ENCODE measurements at places on chromosomes 1 and 21.

DNA sequence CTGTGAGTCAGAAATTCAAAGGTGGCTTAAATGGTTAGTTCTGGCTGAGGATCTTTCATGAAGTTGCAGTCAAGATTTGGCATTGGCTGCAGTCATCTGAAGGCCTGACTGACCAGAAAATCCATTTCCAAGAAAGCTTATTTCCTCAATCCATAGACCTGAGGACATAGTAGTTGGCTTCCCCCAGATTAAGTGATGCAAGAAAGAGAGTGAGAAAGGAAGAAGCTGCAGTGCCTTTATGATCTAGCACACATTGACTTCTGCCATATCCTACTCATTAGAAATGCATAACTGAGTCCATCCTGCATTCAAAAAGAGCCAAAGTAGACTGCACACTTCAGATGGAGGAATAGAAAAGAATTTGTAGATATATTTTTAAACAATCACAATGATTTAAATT is 222.6 kb downstream of the COL24A1 start:
- no peak for DNase-seq

DNA sequence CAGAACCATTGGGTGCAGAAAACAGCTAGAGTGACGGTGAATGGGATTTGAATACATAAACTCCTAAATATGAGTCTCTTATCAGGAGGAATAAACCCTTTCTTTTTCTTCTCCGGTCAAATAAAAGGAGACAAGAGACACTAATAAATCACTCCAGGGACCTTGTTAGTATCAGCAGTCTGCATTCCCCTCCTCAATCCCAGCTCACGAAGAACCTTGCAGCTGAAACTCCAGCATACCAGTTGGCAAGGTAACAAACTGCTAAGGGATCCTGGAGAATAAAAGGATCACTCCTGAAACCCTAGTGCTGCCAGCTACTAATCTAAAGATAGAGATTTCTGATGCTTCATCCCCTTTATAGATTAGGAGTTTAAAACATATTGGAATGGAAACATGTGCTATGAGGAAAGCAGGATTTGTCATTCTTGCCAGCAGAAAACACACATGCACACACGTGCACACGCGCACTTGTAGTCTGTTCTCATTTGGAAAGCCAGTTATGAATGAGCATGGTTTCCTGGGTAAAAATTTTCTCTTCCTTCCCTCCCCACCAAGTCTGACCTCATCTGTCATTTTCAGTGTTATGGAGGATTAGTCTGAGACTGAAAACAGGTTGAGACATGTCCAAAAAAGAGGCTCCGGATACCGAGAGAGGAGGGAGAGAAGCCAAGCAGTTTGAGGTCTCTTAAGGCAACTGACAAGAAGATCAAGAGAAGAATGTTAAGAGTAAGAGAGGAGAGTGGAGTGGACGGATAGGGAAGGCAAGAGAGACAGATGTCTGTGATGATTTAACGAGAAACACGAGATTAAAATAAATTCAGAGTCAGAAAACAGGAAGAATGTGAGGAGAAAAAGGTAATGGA is 10.9 kb downstream of the IER5 start:
- no peak for DNase-seq

- DNase-seq, result no peak
Measured at GRCh38 chr1:153929981-153930948, 7.5 kb upstream of the GATAD2B start.

DNA sequence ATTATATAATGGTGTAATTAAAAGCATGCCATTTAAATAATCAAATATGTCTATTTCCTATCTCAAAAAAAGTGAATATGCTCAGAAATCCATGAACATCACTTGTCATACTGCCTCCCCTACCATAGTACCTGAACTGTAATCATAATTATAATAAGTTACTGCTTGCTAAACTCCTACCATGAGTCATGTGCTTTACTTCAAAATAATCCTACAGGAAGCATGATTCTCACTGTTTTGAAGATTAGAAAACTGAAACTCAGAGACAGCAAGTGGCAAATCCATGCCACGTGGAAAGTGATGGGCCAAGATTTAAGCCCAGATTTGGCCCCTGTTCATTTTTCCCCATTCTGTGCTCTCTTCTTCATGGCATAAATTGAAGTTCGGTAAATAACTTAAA is 5.2 kb downstream of the LRRC7 start:
- no peak for DNase-seq

DNA sequence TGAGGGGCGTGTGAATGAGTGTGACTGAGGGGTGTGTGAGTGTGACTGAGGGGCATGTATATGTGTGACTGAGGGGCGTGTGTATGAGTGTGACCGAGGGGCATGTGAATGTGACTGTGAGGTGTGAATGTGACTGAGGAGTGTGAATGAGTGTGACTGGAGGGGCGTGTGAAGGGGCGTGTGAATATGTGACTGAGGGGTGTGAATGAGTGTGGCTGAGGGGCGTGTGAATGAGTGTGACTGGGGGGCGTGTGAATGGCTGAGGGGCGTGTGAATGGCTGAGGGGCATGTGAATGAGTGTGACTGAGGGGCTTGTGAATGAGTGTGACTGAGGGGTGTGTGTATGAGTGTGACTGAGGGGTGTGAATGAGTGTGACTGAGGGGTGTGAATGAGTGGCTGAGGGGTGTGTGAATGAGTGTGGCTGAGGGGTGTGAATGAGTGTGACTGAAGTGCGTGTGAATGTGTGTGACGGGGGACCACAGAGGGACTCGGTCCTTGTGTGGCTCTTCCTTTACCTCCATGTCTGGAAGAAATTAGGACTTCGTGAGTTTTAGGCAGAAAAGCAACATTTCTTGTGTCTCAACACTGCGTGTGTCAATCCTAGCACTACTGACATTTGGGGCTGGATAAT is 105.8 kb downstream of the GLIS1 start:
- no peak for DNase-seq

- no peak for DNase-seq
Measured at GRCh38 chr1:7594714-7595295, 176.3 kb upstream of the VAMP3 start.

GRCh38 chr21:45698493-45699184 is 55.1 kb downstream of the PCBP3 start:
- DNase-seq, result no peak

- no peak for DNase-seq
Measured at GRCh38 chr1:37398096-37398495, 76.3 kb upstream of the ZC3H12A start.

GRCh38 chr1:153922076-153922971 is 448 bp downstream of the GATAD2B start:
- DNase-seq, result no peak

- peak; percentile 10 for DNase-seq
Measured at GRCh38 chr1:2840036-2840809, 38.7 kb upstream of the TTC34 start.

GRCh38 chr1:236281198-236281653 is 532 bp downstream of the ERO1B start:
- DNase-seq, result peak; percentile 12

- no peak for DNase-seq
Measured at GRCh38 chr1:248696774-248697173, 5.8 kb downstream of the OR14I1 start.

- DNase-seq, result no peak
Measured at GRCh38 chr1:157154291-157154690, 16.1 kb upstream of the ETV3 start.

GRCh38 chr1:82755671-82756070 is 954.9 kb downstream of the ADGRL2 start:
- DNase-seq, result no peak

DNA sequence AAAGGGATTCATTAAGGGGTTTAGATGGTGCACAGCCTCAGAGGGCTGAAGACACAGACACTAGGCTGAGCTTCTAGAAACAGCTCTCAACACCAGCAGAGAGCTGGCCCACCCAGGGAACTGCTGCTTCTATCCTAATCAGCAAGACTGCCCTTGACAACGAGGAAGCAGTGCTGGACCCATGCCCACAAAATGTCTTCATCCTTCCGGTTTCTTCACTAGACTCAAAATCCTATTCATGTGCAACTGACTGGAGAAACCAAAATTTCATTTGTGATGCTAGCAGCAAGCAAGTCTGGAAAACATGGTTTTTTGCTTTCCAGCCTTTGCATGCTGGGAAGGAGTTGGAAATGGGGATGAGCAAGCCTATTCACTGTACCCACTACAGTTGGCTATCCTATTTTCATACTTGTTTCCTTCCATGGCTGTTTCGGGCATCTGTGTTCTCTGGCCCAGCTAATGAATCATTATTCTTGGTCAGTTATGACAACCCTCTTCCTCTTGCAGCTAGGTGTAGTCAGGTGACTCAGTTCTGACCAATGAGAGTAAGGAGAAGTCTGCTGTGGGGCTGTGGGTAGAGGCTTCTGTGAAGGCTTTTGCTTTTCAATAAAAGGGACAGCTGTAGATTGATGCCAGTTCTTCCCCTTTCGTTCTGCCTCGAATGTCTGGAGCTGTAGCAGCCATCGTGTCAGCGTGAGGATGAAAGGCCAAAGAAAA is 14.6 kb upstream of the TMEM61 start:
- DNase-seq, result no peak

DNA sequence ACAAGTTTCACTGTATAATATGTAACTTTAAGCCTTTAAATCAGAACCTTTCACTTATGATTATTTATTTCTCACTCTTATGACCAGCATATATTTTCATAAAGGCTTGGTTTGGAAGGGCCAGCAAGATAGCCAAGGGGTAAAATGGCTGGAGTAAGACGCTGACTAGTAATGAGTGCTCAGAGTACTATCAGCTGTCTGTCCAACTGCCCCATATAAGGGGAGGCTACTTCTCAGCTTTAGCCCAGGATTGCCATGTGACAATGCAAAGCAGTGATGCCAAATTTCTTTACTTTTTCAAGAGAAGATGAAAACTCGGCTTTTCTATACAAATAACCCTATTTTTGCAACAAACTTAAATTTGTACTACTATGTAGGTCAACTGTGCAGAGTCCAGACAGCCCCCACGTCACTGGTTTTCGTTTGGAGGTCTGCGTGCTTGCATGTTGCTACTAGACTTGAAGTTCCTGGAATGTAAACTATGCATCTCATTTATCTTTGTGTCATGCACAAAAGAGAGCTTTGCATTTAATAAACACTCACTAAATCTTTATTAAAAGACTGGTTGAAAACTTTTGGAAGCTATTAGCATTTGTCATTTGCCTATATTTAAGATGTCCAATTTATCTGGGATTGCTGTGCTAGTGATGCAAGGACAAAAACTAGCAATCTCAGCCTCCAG is 110.4 kb downstream of the TNFSF18 start:
- DNase-seq, result no peak

DNA sequence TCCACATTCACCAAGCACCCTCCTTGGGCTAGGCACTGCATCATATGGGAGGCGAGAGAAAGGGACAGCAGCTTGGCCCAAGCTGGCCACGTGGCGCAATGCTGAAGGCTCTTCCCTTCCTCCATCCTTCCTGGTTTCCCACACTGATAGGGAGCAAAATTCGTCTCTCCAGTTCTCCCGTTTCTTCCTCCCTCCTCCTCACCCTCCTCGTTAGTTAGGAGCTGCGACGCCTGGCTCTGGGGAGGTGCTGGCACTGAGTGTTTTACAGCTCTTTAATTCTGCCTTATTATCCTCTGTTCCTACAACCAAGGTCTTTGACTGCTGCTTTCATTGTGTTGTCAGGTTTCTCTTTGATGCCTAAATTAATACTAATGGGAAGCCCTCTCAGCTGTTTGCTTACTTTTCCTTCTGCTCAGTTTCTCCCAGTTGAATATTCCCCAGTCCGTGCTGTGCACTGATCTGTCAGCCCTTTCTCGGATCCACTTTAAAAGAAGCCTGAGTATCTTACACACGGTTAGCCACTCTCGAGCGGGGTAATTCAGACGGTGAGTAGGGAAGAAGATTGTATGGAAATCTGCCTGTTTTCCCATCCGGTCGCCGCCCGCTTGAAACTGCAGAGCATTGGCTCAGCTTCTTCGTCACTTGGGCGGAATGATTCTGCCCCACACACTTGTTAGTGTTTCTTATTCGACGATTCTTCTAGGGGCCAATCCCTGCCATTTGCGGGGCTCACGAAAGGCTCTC is 56.2 kb upstream of the SMYD2 start:
- DNase-seq, result no peak

DNA sequence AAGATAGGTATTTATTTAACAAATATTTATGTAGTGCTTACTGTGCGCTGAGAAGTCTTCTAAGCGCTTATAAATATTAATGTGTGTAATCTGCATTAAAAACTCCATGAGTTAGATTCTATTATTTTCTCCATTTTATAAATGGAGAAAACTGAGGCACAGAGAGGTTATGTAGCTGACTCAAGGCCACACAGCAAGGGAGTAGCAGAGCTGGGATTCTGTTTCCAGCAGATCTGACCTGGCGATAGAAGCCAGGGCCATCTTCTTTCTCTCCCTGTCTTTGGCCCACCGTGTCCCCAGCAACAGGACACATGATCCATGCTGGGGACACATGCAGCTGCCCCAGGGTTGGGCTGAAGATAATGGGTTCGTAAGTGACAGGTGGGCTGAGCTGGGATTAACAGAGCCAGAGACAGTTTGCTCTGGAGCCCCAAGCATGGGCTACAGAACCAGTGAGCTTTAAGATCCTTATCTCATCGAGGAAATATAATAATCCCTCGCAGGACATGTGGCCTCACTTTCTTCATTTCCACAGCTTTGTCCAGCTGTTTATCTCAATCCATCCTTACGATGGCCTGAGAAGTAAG is 30.3 kb downstream of the IGSF21 start:
- no peak for DNase-seq

GRCh38 chr1:72516264-72516663 is 233.9 kb upstream of the NEGR1 start:
- no peak for DNase-seq

- no peak for DNase-seq
Measured at GRCh38 chr1:18959591-18959990, 3.1 kb upstream of the IFFO2 start.

GRCh38 chr1:203074610-203075009 is 11.2 kb downstream of the MYOG start:
- DNase-seq, result no peak

GRCh38 chr1:6927626-6928025 is 142.4 kb downstream of the CAMTA1 start:
- no peak for DNase-seq

DNA sequence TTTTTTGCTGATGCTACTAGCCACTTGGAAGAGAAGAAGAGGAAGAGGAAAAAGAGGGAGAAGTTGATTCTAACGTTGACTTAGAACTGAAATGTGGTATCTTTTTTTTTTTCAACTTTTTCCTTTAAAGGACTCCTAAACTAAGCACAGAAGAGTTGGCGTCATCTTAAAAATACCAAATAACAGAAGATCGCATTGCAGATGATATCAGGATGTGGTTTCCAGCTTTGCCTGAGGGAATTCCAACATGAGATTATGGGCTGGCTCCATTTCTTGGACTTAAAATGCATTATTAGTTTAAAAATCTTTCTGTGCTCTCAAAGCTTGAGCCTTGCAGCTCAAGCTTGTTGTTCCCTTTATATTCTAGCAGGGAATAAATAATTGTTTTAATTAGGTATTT is 29.8 kb downstream of the WDR3 start:
- no peak for DNase-seq

- DNase-seq, result no peak
Measured at GRCh38 chr1:34842952-34843371, 16.6 kb downstream of the SMIM12 start.

- DNase-seq, result no peak
Measured at GRCh38 chr1:22892789-22893188, 79.9 kb downstream of the LACTBL1 start.
